ENCODE measurements at places on chromosomes 3 and 15.
A peak's percentile ranks its signal among the peaks of the same experiment; 100 is the strongest.

- DNase-seq, result no peak
Observed at GRCh38 chr3:80263260-80263659, 495.5 kb upstream of the ROBO1 start.

GRCh38 chr15:32677238-32677750 lies 35.8 kb downstream of the SCG5 start:
- DNase-seq, result no peak

DNA sequence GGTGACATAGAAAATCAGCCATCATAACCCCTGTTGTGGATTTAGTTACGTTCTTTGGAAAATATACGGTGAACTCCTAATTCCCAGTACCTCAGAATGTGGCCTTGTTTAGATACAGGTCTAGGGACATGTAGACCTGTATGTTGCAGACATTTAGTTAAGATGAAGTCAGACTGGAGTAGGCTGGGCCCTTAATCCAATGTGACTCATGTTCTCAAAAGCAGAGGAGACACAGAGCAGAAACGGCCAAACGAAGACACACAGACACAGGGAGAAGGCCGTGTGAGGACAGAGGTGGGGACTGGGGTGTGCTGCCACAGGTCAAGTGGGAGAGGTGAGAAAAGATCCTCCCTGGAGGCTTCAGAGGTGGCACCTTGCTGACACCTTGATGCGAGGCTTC lies 119.0 kb upstream of the PROK2 start:
- DNase-seq, result no peak

- no peak for DNase-seq
Observed at GRCh38 chr15:57611938-57612337, 20.2 kb downstream of the MYZAP start.

GRCh38 chr15:44441095-44441501 lies 13.7 kb downstream of the CTDSPL2 start:
- DNase-seq, result no peak

DNA sequence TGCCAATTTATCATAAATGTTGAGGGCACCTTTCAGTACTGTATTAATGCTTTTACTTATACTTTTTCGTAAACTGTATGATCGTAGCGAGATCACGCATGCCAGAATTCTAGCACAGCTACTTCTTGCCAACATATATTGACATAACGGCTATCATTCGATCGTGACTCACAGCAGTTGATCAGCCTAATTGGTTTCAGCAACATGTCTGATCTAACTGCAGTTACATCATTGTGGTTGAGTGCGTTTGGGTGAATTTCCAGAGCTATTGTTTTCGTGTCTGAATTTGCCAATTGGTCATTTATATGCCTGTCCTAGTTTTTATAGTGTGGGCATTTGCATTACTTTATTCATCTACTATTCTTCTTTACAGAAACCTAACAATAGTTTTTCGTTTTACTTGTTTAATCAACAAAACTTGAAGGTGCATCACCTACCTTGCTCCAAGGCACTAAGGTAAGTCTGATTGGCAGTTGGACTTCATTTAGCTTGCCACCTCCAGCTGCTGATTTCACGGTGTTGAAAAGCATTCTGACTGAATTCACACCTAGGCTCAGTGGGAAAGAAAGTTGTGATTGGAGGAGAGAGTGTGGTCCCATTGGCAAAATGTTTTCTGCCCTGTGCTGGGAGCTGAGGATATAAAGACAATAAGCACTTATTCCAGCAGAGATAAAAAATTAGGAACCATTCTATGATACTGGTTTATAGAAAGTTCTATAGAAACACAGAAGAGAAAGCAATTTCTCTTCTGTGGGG lies 120.9 kb upstream of the RGMA start:
- no peak for DNase-seq

- no peak for DNase-seq
Observed at GRCh38 chr3:71724584-71725270, 475 bp downstream of the EIF4E3 start.

DNA sequence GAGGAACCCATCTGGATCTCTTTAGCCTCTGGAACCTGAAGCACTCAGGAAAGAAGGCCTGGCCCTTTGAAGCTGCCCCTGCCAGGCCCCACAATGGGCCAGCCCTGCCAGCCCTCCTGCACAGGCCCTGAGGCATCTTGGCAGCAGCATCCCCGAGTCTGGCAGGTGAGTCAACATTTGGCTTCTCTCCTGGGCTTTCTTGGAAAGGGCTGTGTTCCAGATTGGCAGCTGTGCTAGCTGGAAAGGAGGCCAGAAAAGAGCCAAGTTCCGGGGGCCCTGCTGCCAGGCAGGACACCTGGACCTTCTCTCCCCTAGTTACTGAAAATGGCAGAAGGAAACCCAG lies 187.2 kb downstream of the SHQ1 start:
- no peak for DNase-seq

DNA sequence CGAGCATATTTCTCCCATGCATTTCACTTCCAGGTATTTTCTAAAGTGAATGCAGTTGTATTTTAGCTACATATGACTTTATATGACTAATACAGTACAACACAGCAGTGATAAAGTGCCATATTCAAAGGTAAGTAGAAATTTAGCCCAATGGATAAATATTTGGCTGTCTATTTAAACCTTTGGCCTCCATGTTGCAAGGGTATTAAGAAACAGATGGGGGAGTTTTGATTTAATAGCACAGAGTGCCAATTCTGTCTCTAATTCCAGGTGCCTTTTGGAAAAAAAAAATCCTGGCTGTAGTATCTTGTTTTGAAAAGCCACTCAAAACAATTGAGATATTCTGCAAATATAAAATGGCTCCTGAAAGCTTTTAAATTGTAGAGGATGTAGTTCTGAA lies 44.9 kb upstream of the SGO1 start:
- no peak for DNase-seq

DNA sequence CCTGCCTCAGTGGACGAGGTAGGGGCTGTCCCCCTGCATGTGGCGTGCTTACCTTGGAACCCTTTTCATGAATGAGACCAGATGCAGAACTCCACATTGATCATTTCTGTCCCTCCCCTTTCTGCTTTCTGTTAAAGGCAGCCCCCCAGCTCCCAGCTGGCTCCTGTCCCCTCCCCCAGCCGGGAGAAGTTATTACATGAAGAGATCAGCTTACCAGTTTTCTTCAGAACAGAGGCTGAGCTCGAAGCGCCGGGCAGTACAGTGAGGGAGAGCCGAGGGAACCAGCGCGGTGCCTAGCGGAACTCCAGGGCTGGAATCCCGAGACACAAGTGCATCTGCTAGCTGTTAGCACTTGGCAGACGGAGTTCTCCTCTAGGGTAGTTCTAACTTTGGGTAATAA lies 263.3 kb upstream of the NR2E3 start:
- no peak for DNase-seq

- peak; percentile 35 for DNase-seq
Observed at GRCh38 chr3:196073255-196073753, 8.6 kb downstream of the TFRC start.

GRCh38 chr3:153503873-153504272 lies 341.8 kb downstream of the RAP2B start:
- DNase-seq, result no peak

GRCh38 chr3:16439163-16439847 lies 74.2 kb downstream of the RFTN1 start:
- DNase-seq, result no peak

GRCh38 chr15:51938286-51938685 lies 33.3 kb downstream of the LEO1 start:
- DNase-seq, result no peak

DNA sequence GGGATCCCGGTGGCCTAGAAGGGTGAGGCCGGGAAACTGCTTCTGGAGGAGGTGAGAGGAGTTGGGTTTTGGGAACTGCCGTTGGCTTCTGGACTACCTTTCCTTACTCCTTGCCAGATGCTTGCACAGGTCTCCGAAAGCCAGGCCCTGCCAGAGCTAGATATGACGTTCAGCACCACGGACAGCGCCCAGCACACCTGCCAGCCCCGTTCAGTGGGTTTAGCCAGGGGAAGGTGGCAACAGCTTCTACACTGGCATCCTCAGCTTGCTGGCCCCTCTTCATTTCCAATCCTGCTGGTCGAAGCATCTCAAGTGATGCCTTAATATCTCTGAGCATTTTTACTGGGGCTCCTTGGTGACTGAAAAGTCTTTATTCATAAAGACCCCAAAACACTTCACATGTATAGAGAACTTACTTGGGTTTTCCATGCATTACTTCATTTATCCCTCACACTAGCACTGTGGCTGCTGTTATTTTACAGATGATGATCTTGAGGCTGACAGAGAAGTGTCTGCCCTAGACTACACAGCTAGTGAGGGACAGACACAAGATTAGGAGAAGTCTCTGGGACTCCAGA lies 21.9 kb downstream of the HCN4 start:
- peak; percentile 19 for DNase-seq

- DNase-seq, result no peak
Observed at GRCh38 chr15:65409036-65409631, 13.6 kb downstream of the IGDCC4 start.
